ENCODE measurements at places on chromosomes 7 and 10.

DNA sequence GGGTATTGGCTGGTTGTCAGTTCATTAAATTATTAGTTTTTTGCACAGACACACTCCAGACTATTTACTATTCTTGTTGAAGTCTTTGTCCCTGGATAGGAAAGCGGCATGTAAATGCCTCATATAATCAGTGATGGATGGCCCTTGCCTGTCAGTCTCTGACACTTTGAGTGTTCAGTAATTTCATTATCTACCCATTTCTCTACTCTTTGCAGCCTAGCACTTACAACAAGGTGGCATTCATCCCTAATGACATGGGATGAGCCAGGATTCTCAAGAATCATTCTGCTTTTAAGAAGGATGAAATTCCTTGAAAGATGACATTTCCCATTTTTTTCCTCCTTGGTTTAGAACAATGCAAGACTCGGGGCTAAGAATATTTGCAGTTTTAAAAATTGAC, 155.7 kb downstream of the SORCS3 start:
- no peak overlapping the region for H3K4me3 ChIP-seq
- H3K36me3 ChIP-seq: no peaks in the 10 kb centered on the region
- H3K4me1 ChIP-seq: no peaks in the 10 kb centered on the region
- DNase-seq: no peak

DNA sequence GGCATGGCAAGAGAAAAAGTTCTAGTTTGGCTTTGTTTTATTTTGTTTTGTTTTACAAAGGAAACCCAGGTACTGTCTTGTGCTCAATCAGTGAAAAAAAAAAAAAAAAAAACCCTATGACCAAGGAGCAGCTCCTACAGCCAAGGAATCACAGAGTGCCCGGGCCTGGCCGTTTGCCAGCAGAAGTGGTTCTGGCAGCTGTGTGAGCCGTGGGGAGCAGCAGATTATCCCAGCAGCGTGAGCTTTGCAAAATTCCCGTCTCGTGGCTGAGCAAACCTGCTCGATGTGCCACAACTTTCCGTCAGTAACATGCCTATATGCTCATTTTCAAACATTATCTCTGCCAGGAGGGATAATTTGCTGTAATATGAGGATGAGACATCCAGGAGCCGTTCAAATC, 293.7 kb downstream of the POU6F2 start:
- no peaks in the 10 kb centered on the region for H3K36me3 ChIP-seq
- H3K27me3 ChIP-seq: no peaks in the 10 kb centered on the region
- no peak overlapping the region for H3K27ac ChIP-seq
- no peaks in the 10 kb centered on the region for H3K4me1 ChIP-seq
- no peak overlapping the region for H3K4me3 ChIP-seq
- no peak for DNase-seq

GRCh38 chr7:2824678-2825461, 19.2 kb downstream of the GNA12 start:
- no peak overlapping the region for H3K27ac ChIP-seq
- no peaks in the 10 kb centered on the region for H3K27me3 ChIP-seq
- no peak overlapping the region for H3K4me3 ChIP-seq

DNA sequence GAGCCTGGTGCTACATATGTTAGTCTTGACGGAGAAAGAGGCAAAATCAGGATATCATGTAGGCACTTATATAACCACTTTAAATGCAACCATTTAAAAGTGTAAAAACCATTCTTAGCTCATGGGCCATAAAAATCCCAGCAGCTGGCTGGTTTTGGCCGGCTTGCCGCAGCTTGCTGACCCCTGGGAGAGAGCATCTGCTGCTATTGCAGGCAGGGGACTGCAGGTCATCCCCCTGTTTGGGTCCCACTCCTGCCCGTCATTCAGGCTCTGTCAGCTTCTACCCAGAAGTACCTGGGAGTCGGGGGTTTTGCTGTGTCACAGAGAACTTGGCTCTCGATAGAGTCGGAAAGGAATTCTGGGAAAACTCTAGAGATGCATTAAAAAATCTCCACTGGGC, 187.4 kb downstream of the CUX1 start:
- no peaks in the 10 kb centered on the region for H3K27me3 ChIP-seq
- no peak overlapping the region for H3K4me3 ChIP-seq
- no peaks in the 10 kb centered on the region for H3K36me3 ChIP-seq
- H3K4me1 ChIP-seq: no peaks in the 10 kb centered on the region

DNA sequence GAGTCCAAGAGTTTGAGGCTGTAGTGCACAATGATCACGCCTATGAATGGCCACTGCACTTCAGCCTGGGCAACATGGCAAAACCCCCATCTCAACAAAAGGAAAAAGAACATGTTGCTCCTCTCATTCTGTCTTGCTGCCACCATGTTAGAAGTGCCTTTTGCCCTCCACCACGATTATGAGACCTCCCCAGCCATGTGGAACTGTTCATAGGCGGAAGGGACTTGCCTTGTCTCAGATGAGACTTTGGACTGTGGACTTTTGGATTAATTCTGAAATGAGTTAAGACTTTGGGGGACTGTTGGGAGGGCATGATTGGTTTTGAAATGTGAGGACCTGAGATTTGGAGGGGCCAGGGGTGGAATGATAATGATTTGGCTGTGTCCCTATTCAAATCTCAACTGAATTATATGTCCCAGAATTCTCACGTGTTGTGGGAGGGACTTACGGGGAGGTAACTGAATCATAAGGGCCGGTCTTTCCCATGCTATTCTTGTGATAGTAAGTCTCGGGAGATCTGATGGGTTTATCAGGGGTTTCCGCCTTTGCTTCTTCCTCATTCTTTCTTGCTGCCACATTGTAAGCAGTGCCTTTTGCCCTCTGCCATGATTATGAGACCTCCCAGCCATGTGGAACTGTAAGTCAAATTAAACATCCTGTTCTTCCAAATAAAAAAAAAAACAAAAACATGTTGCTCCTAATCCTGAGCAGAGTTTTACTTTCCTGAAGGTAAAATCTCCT, 22.3 kb downstream of the DLG5 start:
- DNase-seq: no peak
- H3K27me3 ChIP-seq: peaks cover 2% of the 10 kb centered on the region
- H3K27ac ChIP-seq: no peak overlapping the region
- no peaks in the 10 kb centered on the region for H3K4me1 ChIP-seq
- no peaks in the 10 kb centered on the region for H3K36me3 ChIP-seq

DNA sequence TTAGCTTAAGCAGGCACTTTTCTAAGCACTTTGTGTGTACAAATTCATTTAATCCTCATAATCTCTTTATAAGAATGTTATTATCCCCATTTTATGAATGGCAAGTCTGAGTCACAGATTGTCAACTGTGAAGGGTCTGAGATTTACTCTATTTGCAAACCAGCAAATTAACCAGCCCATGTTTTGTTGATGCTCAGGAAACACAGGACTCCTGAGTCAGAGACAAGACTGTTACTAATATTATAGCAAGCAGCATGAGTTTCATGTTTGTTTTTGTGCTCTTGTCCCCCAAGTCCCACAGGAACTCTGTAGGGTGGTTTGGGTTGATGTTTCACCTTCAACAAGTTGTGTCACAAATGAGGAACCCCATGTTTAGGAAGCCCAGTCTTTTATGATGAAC, 182.0 kb upstream of the PPP1R3A start:
- no peak overlapping the region for H3K4me3 ChIP-seq
- H3K4me1 ChIP-seq: no peaks in the 10 kb centered on the region
- H3K36me3 ChIP-seq: no peaks in the 10 kb centered on the region
- DNase-seq: no peak
- H3K27ac ChIP-seq: no peak overlapping the region

DNA sequence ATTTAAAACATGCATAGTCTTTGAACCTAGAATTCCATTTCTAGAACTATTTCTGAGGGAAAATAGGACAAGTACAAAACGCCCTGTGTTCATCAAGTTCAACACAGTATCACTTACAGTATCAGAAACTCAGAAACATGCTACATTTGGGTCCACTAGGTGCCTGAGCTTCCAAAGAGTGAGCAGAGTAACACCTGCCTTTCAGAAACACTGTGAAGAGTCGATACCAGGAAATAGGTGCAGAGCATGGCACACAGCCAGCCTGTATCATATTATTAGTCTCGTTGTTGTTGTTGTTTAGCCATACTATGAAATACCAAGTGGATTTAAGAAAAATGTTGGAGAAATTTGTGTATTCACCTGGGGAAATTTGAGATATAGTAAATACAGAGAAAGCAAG, 392.1 kb upstream of the MGMT start:
- H3K36me3 ChIP-seq: no peaks in the 10 kb centered on the region
- H3K27ac ChIP-seq: no peak overlapping the region
- H3K4me3 ChIP-seq: no peak overlapping the region

- DNase-seq: no peak
- no peak overlapping the region for H3K4me3 ChIP-seq
Observed at GRCh38 chr10:126523071-126523470, 134.8 kb upstream of the ADAM12 start.

GRCh38 chr10:115975506-115975905, 297.5 kb downstream of the GFRA1 start:
- H3K27me3 ChIP-seq: no peaks in the 10 kb centered on the region
- H3K27ac ChIP-seq: no peak overlapping the region
- H3K4me3 ChIP-seq: no peak overlapping the region
- DNase-seq: no peak
- H3K36me3 ChIP-seq: no peaks in the 10 kb centered on the region

DNA sequence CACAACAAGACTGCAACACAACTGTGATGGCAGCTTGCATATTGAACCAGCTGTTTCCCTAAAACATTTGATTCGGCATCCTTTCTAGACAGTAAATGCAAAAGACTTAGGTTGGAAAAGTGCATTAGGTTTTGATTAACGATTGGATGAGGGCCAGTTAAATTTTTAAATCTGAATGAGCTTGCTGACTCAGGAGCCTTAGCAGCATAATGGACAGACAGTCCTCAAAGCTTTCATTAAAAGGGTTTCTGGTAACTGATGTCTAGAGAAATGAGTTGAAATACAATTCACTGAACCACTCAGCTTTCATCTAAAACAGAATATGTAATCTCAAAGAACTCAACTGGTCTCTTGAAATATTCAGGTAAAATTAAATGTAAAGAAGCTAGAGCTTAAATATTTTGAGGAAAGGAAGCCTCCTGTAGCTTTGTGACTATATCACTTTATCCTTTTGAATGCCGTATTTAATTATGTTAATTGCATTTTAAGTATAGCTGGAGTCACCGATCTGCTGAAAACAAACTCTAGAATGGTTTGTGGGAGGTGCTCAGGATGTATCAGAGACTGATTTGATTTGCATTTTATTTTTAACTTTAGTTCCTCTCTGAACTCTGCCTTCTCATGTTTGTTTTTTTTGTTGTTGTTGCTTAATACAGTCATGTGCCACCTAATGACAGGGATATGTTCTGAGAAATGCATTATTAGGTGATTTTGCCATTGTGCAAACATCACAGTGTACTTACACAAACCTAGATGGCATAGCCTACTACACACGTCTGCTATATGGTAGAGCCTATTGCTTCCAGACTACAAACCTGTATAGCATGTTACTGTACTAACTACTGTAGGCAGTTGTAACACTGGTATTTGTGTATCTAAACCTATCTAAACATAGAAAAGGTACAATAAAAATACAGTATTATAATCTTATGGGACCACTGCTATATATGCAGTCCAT, 29.2 kb upstream of the ATRNL1 start:
- no peak overlapping the region for H3K4me3 ChIP-seq
- DNase-seq: no peak
- no peaks in the 10 kb centered on the region for H3K4me1 ChIP-seq
- H3K36me3 ChIP-seq: no peaks in the 10 kb centered on the region
- H3K27ac ChIP-seq: no peak overlapping the region

GRCh38 chr7:158683541-158683940, 21.1 kb downstream of the NCAPG2 start:
- H3K4me3 ChIP-seq: no peak overlapping the region
- no peak overlapping the region for H3K27ac ChIP-seq
- no peaks in the 10 kb centered on the region for H3K27me3 ChIP-seq
- peaks cover 60% of the 10 kb centered on the region for H3K36me3 ChIP-seq
- DNase-seq: no peak
- peaks cover 4% of the 10 kb centered on the region for H3K4me1 ChIP-seq

DNA sequence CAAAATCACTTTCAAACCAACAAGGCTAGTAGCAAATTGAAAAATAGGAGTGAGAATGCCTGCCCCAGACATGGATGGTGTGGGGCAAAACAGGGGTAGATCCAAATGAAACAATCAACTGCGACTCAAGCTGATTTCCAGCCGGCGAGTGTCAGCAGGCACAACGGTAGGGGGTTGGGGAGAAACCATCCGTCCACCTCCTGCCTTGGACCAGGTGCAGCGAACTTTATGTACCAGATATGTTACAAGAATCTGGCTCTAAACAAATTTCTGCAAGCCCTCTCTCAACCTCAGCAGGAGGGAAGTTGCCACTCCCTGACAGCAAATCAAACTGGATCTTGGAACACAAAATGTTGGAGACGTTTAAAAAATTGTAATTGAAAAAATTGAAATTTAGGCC, 45.2 kb downstream of the PYROXD2 start:
- no peaks in the 10 kb centered on the region for H3K4me1 ChIP-seq
- DNase-seq: no peak
- no peaks in the 10 kb centered on the region for H3K36me3 ChIP-seq

DNA sequence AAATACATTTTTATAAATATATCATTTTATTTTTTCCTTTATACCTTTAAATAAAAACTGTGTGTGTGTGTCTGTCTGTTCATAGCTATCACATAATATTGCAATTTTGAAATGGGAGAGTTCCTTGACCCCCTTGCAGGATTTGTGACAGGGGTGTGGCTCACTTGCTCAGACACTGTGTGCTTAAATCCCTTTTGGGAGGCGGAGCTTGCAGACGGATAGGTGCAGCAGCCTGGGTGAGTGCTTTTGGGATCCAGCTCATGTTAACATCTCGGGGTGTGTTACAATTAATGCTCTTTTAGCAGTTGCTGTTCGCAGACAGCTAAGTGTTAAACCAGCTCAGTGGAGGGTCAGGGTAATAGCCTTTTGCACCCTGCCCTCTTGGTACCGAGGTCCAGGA, 459.8 kb downstream of the IPMK start:
- H3K27ac ChIP-seq: no peak overlapping the region
- H3K27me3 ChIP-seq: no peaks in the 10 kb centered on the region
- H3K36me3 ChIP-seq: no peaks in the 10 kb centered on the region
- DNase-seq: no peak

DNA sequence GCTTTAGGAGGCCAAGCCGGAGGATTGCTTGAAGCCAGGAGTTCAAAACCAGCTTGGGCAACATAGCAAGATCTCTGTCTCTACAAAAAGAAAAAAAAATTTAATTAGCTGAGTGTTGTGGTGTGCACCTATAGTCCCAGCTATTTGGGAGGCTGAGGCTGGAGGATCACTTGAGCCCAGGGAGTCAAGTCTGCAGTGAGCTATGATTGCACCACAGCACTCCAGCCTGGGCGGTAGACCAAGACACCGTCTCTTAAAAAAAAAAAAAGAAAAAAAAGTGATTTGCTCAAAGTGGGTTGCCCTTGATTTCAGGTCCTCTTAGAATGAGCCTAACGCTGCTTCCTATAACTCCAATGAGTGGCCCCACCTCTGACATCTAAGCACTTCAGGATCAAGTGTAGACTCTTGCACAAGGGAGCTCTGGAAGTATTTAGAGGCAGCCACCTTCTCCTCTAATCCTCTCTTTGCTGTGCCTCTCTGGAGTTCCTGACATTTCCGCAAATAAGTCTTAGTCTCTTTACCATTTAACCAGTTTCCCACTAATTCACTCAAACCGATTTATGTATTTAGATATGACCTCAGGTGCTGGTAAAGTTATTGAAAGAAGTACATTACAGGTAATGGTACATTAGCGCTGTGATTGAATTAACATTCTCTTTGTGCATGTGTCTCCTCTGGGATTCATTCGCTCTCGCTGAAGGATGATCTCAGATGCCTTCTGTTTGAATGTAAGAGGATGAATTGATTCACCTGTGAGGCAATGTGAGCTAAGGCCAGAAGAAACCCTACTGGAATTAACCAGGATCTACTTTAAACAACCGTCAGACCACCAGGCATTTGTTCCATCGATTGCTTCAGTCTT, 60.8 kb upstream of the CELF2 start:
- H3K27me3 ChIP-seq: peaks cover 13% of the 10 kb centered on the region
- no peaks in the 10 kb centered on the region for H3K4me1 ChIP-seq
- DNase-seq: no peak
- no peaks in the 10 kb centered on the region for H3K36me3 ChIP-seq
- no peak overlapping the region for H3K4me3 ChIP-seq
- H3K27ac ChIP-seq: no peak overlapping the region

Measured in activated T-helper 2 cell treated with anti-CD3 and anti-CD28 coated beads, Interferon-gamma antibody, Interleukin-2, Interleukin-4, amounts not matched to agents 10 μg/mL and 5 μg/mL and 100 μg/mL, durations not matched to agents 14 hours and 24 hours and 36 hours (primary cell).